ENCODE measurements at places on chromosomes 7 and 10.

DNA sequence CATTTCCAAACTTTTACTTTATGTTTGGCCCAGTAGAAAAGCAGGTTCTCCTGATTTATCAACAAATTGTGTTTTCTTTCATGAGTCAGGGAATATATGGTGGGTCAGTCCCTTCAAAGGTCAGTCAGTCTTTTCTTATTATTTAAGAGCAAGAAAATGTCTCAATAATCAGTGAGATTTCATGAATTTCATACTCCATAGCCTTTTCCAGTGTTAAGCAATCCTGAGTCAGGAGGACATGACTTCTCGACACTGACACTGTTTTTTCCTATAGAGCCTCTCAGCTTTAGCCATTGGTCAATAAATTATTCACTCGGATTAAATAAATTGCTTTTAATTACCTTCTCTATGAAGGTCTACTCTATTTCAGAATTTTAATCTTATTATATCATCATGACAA is 334.5 kb downstream of the SORCS1 start:
- peak; percentile 88 for DNase-seq

DNA sequence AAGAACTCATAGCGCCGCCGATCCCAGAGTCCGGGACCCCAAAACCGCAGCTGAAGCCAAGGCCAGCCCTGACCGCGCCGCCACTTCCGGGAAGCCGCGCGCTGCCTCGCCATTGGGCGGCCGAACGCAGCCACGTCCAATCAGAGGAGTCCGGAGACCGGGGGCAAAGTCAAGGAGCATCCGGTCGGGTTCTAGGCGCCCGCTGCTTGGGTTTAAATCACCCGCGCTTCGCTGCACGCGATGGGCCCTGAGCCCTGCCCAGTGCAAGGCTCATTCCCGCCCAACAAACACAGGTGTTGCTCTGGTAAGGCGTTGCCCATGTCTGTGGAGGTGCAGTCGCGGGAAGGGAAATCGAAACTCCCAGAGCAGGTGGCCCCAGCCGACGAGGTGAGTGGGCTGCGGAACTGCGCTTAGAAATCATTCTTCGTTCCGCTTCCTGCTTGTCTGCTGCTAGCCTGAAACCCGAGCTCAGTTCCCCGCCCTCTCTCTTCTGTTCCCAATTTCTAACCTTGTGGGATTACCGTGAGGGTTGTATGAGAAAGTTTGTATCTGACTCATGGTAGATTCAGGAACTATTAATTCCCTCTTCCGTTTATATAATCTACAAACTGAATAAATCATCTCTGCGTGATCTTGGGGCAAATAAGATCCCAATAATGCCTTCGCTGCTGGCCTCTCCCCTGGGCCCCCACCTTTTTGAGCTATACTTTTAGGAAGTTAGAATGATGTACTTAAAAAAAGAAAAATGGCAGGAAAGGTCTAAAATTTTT is at the start of gene DCLRE1C:
Gene DCLRE1C, minus strand, starts transcription at position 96 of the 770 bp plus-strand sequence. Its CDS starts 86 bp downstream, at position 10.
- peak; percentile 88 for DNase-seq

DNA sequence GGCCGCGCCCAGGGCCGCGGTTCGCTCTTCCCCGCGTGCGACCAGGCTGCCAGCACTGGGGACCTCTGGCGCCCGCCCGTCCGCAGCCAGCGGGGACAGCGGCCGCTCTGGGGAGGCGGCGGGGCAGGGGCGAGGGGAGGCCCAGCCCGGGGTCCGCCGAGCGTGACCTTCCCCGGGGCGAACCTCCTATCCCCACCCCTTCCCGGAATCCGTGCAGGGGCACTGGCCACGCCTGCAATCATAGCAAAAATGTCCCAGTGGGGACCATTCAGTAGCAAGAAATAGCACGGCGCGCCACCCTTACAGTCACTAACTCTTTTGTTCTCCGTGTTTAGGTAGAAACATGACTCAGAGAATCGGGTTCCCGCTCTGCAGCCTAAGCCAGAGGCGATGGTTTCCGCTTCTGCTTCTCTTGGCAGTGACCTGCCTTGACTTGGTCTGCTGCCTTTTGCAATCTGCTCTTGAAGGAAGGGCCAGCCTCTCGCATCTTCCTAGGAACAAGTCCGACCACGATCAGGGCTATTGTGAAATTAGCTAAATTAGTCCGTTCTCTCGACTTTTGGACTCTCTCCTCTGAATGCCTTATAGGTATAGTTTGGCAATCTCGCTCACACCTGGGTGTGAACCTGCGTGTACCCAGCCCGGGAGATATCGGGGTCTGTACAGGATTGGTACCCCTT is 79.3 kb upstream of the ACBD5 start:
- DNase-seq, result peak; percentile 82

GRCh38 chr7:50530766-50531165 is 34.4 kb downstream of the DDC start:
- no peak for DNase-seq

- DNase-seq, result peak; percentile 79
These were observed 23.5 kb downstream of the UPP1 start for GRCh38 chr7:48112401-48113165.
